ENCODE measurements at places on chromosomes 7 and 10. TPM values are rescaled to one million over a fixed set of nuclear protein-coding genes. Genes with fewer than 3 reads are reported as not detected.

Gene ASIC3
- 2.2 TPM for total RNA-seq

Gene ZNF25
- total RNA-seq = 2.3 TPM

Gene PLOD3
- total RNA-seq = 54.8 TPM

GRCh38 chr10:133475821-133476640, 22.3 kb downstream of the SCART1 start:
- DNase-seq = no peak

- no peak for DNase-seq
Observed at GRCh38 chr7:142457146-142457703, 199.4 kb upstream of the PRSS58 start.
